ENCODE measurements at places on chromosomes 7 and 10.

- peak; percentile 70 for DNase-seq
These were observed 23.9 kb downstream of the NRF1 start for GRCh38 chr7:129635300-129636029.

GRCh38 chr10:77027576-77027975 is 610.0 kb downstream of the KCNMA1 start:
- DNase-seq, result no peak

DNA sequence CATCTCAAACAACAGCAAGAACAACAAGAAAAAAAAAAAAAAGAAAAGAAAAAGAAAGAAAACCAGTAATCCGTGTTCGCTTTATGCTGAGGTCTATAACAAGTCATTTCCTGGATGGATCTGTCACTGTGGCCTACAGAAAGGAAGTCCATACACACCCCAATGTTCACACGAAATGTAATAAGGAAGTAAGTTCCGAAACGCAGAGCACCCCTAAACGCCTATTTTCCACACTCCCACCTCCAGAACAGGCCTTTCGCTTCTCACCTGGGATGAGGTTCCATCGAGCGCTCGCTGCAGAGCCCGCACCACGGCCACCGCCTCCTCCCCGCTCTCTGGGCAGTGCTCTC is 735 bp downstream of the ZNF394 start:
- DNase-seq, result no peak

DNA sequence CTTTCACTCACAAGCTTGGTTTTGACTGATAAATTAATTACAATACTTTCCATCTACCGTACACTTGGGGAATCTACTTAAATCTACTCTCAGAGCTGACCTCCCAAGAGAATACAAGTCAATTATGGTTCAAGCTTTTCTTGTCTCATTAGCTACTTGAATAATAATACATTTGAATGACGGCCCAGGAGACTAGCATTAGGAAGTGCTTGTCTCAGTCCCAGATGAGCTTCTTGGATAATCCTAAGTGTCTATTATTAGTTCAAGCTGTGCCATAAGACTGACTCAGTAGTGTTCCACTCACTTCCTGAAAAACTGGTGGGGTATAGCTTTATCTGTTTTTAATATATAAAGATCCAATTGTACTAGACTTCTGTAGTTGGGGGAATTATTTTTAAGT is 100.2 kb downstream of the GNAT3 start:
- DNase-seq, result peak; percentile 35

GRCh38 chr10:4846775-4847174 is 20.8 kb downstream of the AKR1E2 start:
- no peak for DNase-seq

- DNase-seq, result peak; percentile 95
These were observed at the start of gene FKBP9 for GRCh38 chr7:32957326-32958045. Gene FKBP9, plus strand, starts transcription at chr7:32957440. Its CDS starts 134 bp downstream, at chr7:32957574.

DNA sequence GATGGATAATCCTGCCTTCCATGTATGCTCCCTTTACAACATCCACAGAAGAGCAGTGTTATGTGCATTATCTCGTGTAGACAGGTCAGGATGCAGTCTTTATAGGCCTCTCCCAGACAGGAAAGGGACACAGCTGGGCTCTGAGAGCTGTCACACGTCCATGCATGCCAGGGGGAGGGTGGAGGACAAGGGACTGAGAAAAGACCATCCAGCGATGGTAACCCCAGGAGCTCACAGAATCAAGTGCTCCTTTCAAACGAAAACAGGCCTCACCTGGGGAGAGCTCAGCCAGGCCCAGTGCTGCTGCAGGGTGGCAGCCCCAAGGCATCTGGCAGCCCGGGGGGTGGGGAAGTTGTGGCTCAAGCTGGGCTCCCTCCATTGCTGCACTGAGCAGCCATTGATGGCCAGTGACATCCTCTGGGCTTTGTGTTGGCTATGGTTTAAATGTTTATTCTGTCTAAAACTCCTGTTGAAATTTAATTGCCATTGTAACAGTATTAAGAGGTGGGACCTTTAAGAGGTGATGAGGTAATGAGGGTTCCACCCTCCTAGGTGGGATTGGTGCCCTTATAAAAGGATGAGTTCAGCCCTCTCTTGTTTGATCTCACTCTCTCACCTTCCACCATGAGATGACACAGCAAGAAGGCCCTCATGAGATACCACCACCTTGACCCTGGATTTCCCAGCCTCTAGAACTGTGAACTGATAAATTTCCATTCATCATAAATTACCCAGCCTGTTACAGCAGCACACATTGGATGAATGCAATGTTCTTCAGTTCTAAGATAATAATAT is 15.7 kb downstream of the JCAD start:
- no peak for DNase-seq

GRCh38 chr10:113550365-113550764 is 2.5 kb upstream of the HABP2 start:
- no peak for DNase-seq

DNA sequence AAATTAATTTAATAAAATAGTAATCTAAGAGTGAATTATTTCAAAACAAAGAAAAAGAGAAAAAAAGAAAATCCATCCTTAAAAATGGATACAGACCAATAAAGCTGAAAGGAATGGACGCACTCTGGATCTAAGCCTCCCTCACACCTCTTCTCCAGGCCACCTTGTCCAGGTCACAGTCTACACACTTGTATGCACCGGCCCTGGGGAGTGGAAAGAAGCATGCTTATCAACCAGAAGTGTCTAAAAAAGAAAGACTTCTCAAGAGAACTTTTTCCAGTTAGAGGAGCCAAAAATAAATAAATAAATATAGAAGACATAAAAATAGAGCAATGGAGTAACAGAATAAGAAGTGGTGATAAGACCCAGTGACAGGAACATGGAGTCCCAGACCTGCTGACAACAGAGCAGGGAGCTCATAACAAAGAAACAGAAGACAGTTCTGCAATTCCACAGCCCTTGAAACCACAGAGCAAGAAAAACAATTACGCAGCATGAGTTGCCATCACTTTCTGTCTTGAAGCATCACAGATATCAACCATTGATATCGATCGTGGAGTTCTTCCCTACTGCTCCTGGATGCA is 311.7 kb upstream of the NFE2L3 start:
- no peak for DNase-seq

DNA sequence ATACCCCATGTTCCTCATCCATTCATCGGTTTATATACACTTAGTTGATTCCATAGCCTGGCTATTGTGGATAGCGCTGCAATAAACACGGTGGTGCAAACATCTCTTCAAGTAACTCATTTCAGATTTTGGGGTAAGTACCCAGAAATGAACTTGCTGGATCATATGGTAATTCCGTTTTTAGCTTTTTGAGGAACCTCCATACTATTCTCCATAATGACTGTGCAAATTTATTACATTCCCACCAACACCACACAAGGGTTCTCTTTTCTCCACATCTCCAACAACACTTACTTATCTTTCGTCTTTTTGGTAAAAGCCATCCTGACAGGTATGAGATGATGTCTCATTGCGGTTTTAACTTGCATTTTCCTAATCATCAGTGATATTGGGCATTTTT is 3.7 kb downstream of the NPFFR1 start:
- no peak for DNase-seq

- no peak for DNase-seq
These were observed 158.9 kb upstream of the FOXK1 start for GRCh38 chr7:4523219-4523618.

- no peak for DNase-seq
These were observed 8.8 kb downstream of the NAPEPLD start for GRCh38 chr7:103140061-103140460.

- DNase-seq, result no peak
These were observed 381.8 kb downstream of the TCERG1L start for GRCh38 chr10:130929422-130930325.

DNA sequence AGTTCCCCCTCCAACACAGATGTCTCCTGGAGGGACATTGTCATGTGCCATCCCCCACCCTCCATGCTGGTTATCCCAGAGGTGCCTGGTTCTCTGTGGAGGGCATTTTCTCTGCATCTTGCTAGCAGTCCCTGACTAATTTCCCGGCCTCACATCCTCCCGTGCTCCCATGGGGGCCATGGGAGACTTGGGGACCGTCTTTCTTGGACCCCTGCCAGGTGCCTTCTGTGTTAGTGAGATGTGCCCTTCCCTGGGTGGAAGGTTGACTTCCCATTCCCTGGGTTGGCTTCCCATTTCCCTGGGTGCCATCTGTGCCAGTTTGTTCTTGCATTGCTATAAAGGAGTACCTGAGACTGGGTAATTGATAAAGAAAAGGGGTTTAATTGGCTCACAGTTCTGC is 22.5 kb upstream of the GNA12 start:
- no peak for DNase-seq

GRCh38 chr10:62430881-62431280 is 56.7 kb downstream of the ZNF365 start:
- DNase-seq, result no peak

DNA sequence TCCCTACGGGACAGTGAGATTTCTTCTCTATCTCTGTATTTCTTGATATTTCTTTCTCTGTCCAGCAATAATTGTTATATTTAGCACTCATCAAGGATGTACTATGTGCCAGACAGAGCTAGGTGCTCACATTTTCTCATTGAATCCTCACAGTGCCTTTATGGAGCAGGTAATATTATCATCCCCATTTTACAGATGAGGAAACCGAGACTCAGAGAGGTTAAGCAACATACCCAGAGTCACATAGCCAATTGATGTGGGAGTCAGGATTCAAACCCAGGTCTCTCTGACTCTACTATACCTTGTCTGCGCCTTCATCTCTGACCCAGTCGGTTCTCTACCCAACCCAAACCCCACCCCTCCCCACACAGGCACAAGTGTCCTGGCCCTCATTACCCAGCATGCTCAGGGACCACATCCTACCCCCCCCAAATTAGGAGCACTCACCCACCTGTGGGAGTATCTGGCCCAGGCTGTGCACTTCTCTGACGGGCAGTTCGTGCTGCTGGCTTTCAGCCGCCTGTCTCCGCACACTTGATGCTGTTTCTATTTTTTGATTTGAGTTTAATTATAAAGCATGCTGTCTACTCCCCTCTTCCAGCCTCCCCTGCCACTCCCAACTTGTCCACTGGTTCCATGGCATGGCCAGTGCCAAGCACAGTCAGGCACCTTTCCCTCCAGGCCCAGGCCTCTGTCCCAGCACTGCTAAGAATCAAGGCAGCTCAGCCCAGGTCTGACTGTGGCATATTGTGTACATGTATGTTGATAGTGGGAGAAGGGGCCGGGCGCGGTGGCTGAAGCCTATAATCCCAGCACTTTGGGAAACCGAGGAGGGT is 9.8 kb upstream of the SAMD8 start:
- no peak for DNase-seq

GRCh38 chr10:5522913-5523560 is 1.7 kb upstream of the CALML3 start:
- no peak for DNase-seq

DNA sequence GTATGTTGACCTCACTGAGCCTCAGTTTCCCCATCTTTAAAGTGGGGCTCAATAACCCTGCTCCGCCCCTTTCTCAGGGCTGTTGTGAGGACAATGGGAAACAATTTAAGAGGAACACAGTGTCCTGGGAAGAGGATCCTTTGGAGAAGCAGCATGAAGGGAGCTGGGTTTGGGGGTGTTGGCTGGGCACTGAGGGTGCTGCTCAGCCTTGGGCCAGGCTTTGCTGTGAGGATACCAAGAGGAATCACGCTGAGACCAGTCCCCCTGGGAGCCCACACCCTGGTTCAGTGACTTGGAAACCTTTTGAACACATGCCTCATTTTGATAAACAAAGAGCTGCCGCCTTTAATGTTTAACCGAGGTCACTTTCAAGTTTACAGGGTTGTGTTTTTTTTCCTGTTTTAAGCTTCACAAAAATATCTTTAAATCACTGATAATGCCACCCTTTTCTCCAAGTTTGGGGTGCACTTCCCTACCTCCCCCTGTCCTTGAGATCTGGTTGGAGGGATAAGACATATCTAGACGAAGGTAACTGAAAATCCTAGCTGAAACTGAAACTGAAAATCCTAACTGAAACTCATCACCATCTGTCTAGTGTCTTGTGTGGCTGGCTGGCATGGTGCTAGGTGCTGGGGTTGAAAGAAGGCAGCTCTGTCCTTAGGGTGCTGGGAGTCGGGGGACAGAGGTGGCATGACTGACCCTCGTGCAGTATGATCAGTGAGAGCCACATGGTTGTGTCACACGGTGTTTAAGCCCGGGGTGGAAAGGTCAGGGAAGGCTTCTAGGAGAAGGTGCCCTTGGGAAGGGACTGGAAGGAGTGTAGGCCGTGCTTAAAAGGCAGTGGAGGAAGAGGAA is 27.7 kb downstream of the ZNF775 start:
- no peak for DNase-seq

DNA sequence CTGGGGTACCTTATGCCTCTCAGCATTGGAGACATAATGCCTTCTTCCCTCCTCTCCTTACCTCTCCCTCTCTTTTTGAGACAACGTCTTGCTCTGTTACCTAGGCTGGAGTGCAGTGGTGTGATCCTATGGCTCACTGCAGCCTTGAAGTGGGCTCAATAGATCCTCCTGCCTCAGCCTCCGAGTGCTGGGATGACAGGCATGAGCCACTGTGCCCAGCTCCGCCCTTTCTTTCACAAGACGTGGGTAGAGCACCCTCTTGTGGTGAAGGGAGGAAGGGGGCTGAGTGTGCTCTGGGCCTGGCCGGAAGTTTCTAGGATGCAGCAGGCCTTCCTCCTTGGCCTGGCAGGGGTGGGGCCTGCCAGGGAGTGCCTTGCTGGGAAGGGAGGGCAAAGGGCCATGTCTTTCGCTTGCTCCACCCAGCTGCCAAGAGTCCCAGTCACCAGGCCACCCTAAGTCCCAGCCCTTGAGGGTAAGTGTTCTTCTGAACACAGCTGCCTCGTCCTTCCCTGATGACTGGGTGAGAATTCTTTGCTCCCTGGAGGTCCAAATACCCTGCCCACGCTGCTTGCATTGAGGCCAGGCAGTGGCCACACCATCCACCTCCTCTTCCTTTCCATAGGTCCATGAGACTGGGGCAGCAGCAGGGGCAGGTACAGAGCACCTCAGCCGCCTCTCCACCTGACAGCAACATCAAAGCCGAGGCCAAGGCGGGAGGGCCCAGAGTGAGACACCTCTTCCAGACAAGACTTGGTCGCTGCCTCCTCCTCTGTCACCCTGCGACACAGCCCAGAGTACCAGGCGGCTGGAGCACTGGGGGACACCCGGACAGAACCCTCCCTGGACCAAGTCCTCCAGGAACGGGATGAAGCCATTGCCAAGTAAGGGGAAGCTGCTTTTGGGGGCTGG is 3.7 kb downstream of the ABHD11 start:
- DNase-seq, result peak; percentile 94

- peak; percentile 80 for DNase-seq
These were observed 24.9 kb downstream of the NRBF2 start for GRCh38 chr10:63157845-63158624.

- peak; percentile 21 for DNase-seq
These were observed 252.6 kb upstream of the INHBA start for GRCh38 chr7:41955451-41955850.

- peak; percentile 68 for DNase-seq
These were observed 173.6 kb upstream of the IMMP2L start for GRCh38 chr7:111735661-111736551.

GRCh38 chr10:46550076-46550790 is 6.2 kb downstream of the GPRIN2 start:
- DNase-seq, result no peak

DNA sequence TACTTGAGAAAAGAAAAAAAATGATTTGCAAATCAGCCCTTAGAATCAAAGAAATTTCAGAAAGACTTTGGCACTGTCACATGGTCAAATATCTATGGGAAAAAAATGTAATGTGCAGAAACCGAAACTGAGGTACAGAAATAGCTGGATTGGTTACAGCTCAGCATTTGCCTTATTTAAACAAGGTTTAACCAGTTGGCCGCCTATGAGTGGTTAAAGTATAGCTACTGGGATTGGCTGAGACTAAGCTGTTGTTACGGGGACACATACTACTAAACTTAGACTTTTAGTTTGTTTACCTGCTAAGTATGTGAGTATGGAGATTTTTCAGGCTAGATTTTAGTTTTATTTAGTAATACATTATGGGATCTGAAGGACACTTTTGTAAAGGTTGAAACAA is 38.6 kb downstream of the SFTPD start:
- DNase-seq, result no peak
